ENCODE measurements at places on chromosomes 7 and 10. TPM values are rescaled to one million over a fixed set of nuclear protein-coding genes. Genes with fewer than 3 reads are reported as not detected.

WASHC2C gene
- 24.6 TPM for total RNA-seq

LRRTM3 gene
- 0.03 TPM for total RNA-seq

HACD1 gene
- total RNA-seq: 1.9 TPM

PRSS37 gene
- not detected for total RNA-seq

DNA sequence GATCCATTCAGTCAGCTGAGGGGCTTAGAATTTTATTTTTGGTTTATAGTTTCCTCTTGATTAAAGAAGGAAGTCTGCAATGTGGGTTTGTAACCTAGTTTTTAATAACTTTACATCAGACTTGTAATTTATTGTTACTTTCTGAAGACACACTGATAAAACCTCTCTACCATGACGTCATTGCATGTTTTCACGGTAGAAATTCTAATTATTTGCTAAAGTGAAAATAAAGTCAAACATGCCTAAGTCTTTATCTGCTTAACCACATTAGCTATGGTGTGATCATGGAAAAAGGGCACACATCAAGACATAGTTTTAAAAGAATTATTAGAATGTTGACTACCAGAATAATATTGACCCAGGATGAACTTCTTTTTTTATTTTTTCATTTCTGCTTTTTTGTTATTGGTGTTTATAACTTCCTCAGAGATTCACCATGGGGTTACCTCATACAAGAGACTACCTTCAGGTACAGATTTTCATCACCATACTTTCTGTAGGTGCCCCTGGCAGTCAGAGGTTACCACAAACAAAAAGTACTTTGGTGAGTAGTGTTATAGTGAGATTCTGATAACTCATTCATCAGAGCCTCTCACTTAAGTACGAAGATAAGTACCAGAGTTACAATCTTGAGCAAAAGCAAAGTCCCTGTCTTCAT, 7.0 kb upstream of the PANK1 start:
- no peak overlapping the region for H3K27ac ChIP-seq
- H3K4me1 ChIP-seq: no peaks in the 10 kb centered on the region
- no peaks in the 10 kb centered on the region for H3K27me3 ChIP-seq
- DNase-seq: no peak
- H3K36me3 ChIP-seq: no peaks in the 10 kb centered on the region

- no peaks in the 10 kb centered on the region for H3K36me3 ChIP-seq
- H3K27ac ChIP-seq: peak overlapping the region; percentile 26
- H3K4me3 ChIP-seq: peak overlapping the region; percentile 18
- H3K4me1 ChIP-seq: peaks cover 42% of the 10 kb centered on the region
- H3K27me3 ChIP-seq: no peaks in the 10 kb centered on the region
These were observed 43.3 kb downstream of the DOCK4 start for GRCh38 chr7:112162784-112163506.

All from neural progenitor cell (in vitro differentiated cells).